ENCODE measurements at places on chromosomes 1 and 21.

DNA sequence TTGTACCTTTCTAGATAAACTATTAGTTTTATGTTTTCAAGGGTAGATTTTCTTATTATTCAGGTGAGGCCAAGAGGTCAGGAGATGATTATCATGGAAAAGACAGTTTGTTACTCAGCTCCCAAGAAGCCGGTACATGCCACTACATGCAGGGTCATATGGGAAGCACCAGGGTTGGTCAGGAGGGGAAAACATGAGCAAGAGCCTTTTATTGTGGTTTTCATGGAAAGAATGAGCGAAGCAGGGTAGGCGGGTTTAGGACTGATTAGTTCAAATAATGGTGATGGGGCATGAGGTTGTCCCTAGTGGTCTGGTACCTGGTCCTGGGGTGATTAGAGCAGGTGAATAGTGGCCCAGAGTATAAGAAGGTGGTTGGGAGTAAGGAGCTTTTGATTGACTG is 189.9 kb downstream of the APP start:
- DNase-seq, result no peak

GRCh38 chr1:36523850-36524249 is 41.1 kb upstream of the CSF3R start:
- DNase-seq, result no peak

- DNase-seq, result peak; percentile 31
These were observed 83.3 kb downstream of the OLFML3 start for GRCh38 chr1:114062477-114063099.

- DNase-seq, result no peak
These were observed 3.5 kb downstream of the ARPC5 start for GRCh38 chr1:183632114-183632513.

DNA sequence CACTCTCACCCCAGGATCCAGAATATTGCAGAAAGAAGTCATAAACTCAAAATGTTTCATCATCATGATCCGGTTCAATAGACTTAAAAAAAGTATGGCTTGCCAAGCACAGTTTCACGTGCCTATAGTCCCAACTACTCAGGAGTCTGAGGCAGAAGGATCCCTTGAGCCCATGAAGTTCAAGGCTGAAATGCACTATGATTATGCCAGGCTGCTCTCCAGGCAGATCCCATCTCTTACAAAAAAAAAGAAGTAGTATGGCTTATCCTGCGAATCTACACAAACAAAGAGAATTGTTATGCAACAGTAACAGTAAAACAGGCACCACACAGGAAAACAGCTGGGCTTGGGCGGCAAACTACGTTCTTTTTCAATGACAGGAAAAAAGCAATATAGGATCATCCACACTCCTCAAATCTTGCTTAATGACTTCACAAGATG is 76.2 kb downstream of the EIF4G3 start:
- no peak for DNase-seq

GRCh38 chr1:114703242-114703641 is 7.9 kb upstream of the AMPD1 start:
- no peak for DNase-seq

- DNase-seq, result no peak
These were observed 8.9 kb upstream of the C1orf216 start for GRCh38 chr1:35727434-35728040.

DNA sequence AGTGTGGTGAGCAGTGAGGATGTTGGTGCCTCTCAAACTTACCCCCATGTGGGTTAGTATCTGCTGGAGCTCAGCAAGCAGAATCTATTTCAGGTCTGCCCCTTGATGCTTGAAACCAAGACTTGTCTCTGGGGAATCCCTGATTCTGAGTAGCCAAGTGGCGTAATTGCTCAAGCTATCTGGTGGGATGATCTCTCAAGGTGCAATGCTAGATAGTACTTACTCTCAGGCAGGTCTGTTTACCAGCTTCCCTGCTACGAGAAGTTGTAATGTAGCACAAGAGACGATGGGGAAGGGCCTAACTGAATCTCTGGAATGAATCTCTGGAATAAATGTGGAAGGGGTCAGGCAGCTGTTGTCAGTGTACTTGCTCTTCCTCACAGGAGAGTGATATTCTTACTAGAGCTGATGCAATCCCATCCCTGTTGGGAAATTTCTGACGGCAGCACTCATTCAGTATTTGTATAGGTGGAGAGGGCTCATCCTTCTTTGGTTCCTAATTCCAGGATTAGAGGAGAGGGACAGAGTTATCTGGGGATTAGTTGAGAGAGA is 65.4 kb downstream of the MACF1 start:
- DNase-seq, result peak; percentile 39

DNA sequence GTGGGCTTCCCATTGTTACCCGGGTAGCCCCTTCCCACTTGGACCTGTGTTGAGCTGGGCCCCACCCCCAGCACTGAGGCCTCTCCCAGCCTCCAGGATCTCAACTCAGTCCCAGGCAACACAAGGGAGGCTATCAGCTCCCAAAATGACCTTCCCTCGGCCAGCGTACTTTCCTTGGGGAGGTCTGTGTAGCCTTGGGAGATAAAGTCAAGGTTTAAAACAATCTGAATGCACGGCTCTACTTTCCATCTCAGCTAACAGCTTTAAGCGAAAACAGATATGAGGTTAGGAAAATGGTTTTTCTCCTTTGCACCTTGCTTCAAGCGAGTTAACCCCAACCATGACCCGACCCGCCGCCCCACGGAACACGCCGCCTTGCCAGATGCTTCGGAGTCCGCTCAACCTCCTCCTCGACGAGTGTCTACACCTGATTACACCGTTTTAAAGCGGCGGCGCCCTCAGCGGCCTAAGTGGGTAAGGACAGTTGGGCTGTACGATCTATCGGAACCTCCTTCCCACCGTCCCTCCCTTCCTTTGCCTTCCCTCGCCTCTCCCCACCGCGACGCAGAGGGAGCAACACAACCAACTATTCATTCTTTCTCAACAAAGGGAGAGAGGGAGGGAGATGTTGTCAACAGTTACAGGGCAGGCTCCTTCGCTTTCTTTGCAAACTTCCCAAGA is 1.1 kb downstream of the BCAR3 start:
- DNase-seq, result peak; percentile 20

DNA sequence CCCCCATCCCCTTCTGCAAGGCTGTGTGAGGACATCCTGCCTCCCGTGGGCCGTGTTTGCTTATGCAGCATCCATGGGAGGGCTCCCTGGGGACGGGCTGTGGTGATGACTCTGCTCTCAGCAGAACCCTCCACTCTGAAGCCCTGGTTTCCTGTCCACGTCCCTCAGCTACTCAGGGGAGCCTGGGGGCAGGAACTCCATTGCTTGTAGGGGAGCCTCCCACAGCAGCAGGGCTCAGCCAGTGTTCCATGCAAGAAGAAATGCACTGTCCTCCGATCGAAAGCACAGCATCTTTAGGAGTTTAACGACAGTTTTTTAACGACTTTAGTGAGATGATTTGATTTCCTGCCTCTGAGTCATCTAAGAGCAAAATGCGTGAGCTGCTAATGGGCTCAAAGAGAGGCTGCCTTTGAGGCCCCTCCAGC is 8.3 kb upstream of the KCNAB2 start:
- DNase-seq, result no peak

DNA sequence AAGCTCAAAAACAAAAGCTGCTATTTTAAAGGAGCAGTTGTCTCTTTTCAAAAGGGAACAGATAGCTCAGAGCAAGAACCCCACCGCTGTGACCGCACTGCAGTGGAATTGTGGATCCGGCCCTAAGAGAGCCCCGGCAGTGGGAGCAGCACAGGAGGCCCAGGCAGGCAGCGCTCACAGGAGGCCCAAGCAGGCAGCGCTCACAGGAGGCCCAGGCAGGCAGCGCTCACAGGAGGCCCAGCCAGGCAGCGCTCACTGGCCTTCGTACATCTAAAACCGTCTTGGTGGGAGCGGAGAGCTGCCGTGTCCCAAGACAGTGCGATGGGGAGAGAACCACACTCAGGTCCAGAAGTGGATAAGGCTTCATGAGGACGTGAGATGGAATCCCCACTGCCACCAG is 4.0 kb downstream of the TFF3 start:
- no peak for DNase-seq

DNA sequence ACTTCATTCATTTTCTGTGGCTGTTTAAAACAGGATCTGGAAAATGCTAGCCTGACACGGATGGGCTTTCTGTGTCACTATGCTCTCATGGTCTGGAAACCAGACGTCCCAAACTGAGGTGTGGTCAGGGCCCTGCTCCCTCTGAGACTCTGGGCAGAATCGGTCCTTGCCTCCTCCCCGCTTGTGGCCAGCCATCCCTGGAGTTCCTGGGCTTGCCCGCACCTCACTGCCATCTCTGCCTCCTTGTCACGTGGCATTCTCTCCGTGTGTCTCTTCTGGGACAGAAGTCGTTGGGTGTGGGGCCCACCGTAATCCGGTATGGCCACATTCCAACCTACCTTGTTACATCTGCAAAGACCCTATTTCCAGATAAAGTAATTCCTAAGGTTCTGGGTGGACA is 10.1 kb upstream of the ACTRT2 start:
- DNase-seq, result no peak

- peak; percentile 34 for DNase-seq
These were observed 27.5 kb upstream of the GPR88 start for GRCh38 chr1:100510451-100510850.

DNA sequence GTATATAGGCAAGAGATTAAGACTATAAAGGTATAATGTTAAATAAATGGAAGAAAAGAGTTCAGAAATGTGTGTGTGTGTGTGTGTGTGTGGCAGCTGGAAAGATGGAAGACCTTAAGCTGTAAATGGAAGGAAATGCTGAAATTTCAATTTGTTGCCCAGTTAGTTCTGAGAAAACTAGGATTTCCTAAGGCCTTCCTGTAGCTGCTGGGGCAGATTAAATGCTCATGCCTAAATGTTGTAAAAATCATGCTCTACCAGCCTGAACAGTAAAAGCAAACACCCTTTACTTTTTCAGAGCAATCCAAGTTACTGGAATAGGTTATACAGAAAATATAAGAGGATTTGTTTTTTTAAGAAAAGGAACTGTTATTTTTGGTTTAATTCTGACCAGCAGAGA is 8.3 kb downstream of the ADCY10 start:
- DNase-seq, result no peak

DNA sequence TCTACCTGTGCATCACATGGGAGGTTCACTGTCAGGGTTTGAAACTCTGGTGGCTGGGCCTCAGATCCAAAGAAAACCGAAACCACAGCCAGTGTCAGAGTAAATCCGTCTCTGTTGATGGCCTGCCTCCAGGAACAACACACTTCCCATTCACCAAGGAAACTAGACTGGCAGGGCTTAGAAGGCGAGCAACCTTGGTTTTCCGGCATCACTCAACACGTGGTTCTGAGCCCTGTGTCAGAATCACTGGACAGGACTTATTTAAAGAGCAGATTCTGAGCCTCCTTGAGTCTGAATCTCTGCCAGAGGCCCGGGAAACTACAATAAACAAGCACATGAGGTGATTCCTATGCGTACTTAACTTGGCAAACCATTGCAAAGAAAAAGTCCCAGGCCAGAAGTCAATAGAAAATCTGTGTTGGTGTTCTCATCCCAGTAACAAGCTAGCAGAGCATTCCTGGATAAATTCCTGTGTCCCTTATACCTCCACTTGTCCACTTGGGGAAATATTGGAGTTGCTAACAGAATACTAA is 70.0 kb downstream of the KCTD3 start:
- DNase-seq, result no peak

- no peak for DNase-seq
These were observed 70.3 kb downstream of the MAP10 start for GRCh38 chr1:232875536-232875935.

- DNase-seq, result no peak
These were observed 81.3 kb upstream of the DUSP10 start for GRCh38 chr1:221823149-221823548.
